Inflammatory macrophage (primary cell): ENCODE measurements at places on chromosomes 12 and 14.

DNA sequence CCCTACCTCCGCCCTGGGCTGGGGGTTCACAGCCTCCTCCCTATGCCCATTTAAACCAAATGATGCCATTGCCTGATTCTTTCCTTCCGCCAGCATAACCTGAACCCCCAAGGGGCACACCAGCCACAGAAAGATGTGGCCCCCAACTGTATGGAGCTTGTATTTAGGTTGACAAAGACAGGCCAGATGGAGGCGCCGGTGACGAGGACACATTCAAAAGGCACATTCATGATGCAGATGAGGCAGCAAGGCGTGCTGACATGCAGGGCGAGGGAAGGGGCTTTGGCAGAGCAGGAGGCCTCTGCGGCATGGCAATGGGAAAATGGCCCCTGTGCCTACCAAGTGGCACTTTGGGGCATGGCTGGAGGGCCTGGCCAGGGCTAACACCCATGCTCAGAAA lies 112.2 kb downstream of the RFLNA start:
- DNase-seq: no peak

DNA sequence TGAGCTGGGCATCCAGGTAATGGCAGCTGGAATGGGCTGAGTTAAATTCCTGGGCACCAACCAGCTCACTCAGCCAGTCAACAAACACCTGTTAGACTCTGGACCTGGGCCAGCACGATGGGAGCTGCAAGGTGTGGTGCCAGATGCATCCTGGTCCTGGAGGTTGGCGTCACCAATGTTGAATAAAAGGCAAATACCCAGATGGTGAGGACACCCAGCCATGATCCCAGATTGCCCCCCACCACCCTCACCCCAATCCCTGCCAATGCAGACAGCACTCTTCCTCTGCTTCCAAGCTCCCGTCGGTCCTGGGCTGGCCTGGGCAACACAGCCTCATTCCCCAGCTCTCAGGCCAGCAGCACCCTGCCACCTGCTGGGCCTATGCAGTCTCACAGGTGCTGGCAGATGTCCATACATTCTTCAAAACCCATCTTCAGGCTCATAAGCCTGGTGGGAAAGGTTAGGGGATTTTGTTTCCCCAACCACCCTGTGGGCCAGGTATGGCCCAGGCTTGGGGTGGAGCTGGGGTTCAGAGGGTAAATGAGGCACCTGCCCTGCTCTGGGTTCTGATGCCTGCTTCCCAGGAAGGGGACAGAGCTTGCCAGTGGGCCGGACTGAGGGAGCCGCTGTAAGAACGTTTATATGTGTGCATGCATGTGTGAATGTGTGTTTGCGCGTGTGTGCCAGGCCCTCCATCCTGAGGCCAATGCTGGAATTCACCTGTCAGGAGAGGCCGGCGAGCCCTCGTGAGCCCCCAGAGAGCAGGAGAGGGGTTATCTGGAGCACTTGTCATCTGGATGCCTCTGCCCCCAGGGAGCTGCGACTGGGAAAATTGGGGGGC lies 58.0 kb downstream of the LGMN start:
- DNase-seq: no peak

DNA sequence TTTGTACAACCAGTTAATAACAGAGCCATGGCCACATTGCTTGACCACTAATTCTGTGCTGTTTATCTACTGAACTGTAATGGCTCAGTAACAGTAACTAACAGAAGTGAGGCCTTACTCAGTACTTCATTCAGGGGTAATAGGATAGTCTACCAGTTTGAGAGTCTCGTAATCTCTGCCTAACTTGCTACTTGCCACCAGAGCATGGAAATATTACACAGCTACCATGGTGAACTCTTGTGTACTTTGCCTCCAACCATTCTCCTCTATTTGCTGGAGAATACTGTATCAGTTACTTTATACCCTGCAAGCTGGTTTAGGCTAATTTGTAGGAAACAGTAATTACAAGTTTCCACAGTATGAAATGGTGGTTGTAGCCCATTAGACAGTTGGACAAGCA lies 10.6 kb downstream of the SCFD1 start:
- no peak for DNase-seq

DNA sequence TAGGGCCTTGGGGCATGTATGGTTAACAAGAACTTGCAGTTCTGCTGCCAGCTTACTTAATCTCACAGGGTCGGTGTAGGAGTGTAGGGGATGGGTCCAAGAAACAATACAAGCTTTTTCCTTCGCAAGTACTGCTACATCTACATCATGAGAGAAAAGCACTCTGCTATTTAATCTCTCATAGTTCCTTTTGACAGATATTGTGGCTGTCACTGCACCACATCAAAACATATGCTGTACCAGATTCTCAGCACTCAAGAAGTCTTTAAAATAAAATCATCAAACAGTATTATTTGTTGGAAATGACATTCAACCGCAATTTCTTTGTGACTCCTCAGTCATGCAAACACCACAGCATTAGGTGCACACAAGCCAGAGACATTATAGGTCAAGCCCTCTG lies 215.5 kb upstream of the BMP4 start:
- no peak for DNase-seq
